Activated T-helper 1 cell treated with Interleukin-2 at 50 U/mL for 16 hours (primary cell): ENCODE measurements at places on chromosomes 7 and 10.

- DNase-seq = no peak
Observed at GRCh38 chr7:79949778-79950177, 184.9 kb upstream of the GNAI1 start.

DNA sequence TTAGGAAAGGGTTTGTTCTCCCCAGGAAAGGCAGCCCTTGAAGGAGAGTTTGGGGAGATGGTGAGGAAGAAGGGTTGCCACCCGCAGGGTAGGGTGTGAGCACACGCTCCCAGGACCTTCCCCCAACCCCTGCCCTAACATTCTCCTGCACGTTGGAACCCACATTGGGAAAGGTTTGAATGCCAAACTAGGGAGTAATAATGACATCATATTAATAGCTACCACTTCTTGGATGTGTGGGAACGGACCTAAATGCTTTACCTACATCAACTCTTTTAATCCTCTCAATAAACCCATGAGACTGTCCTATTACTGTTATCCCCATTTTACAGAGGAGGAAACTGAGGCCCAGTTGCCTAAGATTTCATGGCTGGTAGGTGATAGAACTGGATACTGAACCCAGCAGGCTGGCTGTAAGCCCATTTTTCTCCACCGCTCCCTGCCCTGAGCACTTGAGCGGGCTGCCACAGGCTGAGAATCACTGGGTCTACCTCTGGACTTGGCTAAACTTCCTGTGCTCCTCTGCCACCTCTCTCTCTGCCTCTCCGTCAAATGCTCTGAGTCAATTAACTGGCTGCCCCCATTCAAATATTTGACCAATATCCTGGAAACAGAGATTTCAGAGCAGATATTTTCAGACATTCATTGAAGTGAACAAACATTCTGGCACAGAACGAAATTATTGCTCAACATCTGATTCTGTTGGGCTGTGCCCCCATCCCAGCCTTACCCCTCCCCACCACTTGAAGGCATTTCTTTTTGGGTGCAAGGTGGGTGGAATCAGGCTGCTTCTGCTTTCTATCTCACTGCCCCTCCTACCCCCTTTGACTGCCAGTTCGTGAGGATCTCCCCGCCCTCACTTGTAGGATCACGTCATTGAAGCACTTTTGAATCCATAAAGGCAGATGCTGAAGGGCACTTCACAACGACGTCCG, 129.7 kb downstream of the C10orf105 start:
- DNase-seq = no peak

- DNase-seq = no peak
Observed at GRCh38 chr7:75652788-75653187, 86.0 kb downstream of the HIP1 start.

DNA sequence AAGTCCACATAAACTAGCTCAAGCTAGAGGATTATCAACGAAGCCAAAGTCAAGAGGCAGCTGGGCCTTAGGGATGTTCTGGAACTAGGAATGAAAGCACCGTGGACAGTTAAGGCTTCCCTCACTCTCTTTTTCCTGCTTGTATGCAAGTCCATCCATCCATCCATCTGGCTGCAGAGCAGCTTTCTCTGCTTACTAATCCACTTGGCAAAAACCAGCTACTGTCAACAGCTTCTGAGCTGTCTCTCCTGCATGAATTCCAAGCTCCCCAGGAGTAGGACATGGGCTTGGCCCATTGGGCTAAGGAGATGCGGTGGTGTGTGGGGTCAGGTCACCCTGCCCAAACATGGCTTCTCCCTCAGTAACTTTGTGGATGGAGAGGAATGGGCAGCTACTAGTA, 66.2 kb downstream of the NAMPT start:
- DNase-seq = no peak

- DNase-seq = no peak
Observed at GRCh38 chr7:141941075-141941474, 5.7 kb downstream of the CLEC5A start.

GRCh38 chr7:38669965-38670520, 38.9 kb upstream of the AMPH start:
- no peak for DNase-seq

GRCh38 chr7:94087664-94088352, 83.7 kb upstream of the BET1 start:
- DNase-seq = peak; percentile 1

- DNase-seq = no peak
Observed at GRCh38 chr10:99975106-99975829, 34.5 kb downstream of the DNMBP start.

- no peak for DNase-seq
Observed at GRCh38 chr7:99623702-99624447, 7.1 kb downstream of the ZSCAN25 start.

DNA sequence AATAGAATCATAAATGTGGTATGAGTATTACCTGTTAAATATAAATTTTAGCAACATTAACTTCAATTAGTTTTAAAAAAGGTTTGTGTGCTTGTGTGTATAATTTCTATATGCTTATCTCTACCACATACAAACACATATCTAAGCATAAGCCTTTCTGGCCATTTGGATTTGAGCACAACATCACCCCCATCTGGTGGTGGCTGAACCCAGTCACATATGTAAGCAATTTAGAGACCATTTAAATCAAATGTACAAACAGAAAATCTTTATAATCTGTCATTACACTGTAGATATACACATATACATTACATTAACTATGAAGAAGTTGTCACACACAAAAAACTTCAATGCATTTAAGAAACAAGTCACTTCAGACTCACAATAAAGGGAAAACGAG, 31.7 kb downstream of the GPR22 start:
- DNase-seq = no peak

DNA sequence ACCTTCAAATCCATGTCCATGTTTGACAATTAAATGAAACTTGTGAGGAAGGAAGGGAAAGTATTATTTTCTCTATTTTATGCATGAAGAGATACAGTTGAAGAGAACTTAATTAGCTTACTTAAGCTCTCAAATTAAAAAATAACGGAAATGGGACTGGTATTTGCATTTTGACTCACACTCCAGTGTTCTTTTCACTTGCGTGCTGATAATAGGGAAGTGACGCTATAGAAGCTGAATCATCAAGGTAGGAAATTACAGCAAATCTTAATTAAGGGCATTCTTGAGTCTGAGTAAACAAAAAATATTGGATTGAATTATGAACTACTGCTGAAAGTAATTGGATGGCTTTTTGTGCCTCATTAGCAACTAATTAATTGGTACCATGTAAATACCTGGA, 44.0 kb upstream of the NPVF start:
- DNase-seq = no peak

DNA sequence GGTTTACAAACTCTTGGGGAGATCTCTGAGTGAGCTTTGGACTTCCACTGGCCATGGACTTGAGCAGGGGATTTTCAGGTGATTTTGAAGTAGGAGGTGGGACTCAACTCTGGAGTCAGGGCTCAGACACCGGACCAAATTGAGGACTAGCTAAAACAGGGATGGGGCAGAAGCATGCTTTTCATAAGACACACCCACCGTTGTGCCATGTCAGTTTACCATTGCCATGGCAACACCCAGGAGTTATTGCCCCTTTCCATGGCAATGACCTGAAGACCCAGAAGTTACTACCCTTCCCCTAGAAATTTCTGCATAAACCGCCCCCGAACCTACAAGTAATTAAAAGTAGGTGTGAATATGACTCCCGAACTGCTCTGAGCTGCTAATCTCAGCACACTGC, 320.7 kb downstream of the GRID1 start:
- no peak for DNase-seq

GRCh38 chr7:40306596-40306995, 171.8 kb downstream of the SUGCT start:
- DNase-seq = no peak

DNA sequence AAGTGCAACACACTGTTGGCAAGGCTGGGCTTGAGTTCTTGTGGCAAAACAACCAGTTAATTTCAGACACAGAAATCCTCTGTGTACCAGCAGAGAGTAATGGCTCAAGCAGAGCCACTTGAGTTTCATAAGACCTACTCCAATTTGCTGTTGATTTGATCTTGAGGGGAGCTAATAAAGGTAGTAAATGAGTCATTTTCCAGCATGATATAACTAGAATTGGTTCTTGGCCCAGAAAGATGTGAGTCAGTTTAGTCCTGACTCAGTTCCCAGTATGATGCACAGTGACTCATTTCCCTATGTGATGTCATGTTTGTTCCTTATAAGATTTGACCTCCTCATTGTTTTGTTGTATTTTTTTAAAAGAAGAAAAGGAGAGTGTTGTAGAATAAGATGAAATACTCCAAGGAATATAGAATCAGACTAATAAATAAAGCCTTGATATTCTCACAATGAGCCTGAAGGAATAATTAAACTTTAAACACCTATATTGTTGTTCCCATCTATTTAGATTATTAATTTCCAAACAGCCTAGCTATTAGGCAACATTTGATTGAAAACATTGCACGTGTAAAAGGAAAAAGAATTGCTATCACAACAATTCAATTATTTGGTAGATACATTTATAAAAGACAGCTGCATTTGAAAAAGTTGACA, 186.2 kb downstream of the REEP3 start:
- no peak for DNase-seq

- DNase-seq = no peak
Observed at GRCh38 chr7:131094685-131095084, 233.0 kb upstream of the MKLN1 start.

DNA sequence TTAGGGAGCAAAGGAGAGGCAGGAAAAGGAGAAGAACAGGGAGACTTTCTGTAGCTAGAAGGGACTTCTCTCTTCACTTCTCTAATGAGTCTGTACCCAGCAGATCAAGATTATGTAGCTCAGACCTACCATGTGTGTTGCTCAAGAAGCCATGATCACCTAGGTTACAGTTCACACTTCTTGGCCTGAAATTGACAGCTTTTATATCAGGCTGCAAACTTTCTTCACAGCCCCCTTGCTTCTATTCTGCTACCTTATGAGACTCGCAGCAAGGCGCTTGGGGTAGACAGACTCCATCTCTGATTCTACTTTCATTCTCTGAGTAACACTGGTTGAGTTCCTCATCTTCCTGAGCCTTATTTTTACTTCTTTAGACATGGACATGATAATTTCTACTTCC, 19.6 kb upstream of the GIMAP2 start:
- DNase-seq = no peak

- no peak for DNase-seq
Observed at GRCh38 chr10:131961047-131961776, 20.5 kb downstream of the BNIP3 start.

DNA sequence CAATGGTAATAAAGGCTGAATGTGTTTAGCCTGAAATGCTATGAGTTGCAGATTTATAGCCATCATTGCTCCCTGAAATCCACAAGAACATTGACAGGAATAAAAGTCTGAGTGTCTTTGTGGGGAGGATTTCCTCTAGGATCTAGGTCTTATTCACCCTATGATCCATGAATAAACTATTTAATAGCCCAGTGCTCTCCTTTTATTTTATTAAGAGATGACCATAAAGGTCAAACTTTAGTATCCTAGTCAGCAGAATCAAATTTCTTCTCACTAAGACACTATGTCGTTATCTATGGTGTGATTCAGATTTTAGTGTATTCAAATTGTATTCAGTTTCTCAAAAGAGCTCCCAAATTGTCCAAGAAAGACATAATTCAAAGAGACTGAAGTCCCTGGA, 67.8 kb upstream of the AKR1E2 start:
- DNase-seq = no peak

- DNase-seq = no peak
Observed at GRCh38 chr10:68333440-68334431, 1.0 kb upstream of the PBLD start.
